Heart right ventricle (tissue), 16 donors: ENCODE measurements at places on chromosomes 5 and 9.

- H3K4me1 ChIP-seq, result no peaks in the 10 kb centered on the region
- DNase-seq, result no peak
- no peak overlapping the region for H3K4me3 ChIP-seq
- H3K27me3 ChIP-seq, result no peaks in the 10 kb centered on the region
Observed at GRCh38 chr5:67496051-67496450, 299.5 kb upstream of the CD180 start.

- H3K36me3 ChIP-seq, result no peaks in the 10 kb centered on the region
- H3K4me1 ChIP-seq, result no peaks in the 10 kb centered on the region
- H3K4me3 ChIP-seq, result no peak overlapping the region
- no peak for DNase-seq
Observed at GRCh38 chr5:112436144-112436543, 17.1 kb upstream of the EPB41L4A start.

DNA sequence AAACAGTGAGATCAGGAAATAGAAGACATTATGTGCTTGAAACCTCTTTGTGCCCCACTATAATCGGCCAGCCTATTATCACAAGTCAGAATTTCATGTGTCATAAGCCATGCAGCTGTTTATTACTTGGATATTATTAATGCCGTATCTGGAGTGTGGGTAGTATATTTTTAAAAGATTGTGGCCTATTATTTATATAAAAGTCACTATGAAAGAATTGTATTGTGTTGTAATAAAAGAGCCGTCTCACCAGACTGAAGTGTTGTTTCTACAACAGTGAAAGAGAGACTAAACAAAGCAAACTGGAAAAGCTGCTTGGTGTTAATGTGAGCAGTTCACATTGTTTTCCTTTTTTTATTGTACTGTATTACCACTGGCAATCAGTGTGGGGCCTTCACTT is 449.1 kb downstream of the PSAT1 start:
- H3K27me3 ChIP-seq, result no peaks in the 10 kb centered on the region
- no peaks in the 10 kb centered on the region for H3K4me1 ChIP-seq
- DNase-seq, result no peak
- H3K4me3 ChIP-seq, result no peak overlapping the region

- H3K27ac ChIP-seq, result no peak overlapping the region
- no peak for DNase-seq
- H3K27me3 ChIP-seq, result no peaks in the 10 kb centered on the region
Observed at GRCh38 chr5:170617533-170618490, 114.0 kb downstream of the KCNIP1 start.
